ENCODE measurements at places on chromosomes 6 and 20. TPM values are rescaled to one million over a fixed set of nuclear protein-coding genes. Genes with fewer than 3 reads are reported as not detected.

TAF4 gene
- total RNA-seq, result 13.2 TPM

CYP39A1 gene
- total RNA-seq, result 2.0 TPM

KCNG1 gene
- not detected for total RNA-seq

VNN1 gene
- 1.8 TPM for total RNA-seq

RBM24 gene
- total RNA-seq, result 6.1 TPM

DNA sequence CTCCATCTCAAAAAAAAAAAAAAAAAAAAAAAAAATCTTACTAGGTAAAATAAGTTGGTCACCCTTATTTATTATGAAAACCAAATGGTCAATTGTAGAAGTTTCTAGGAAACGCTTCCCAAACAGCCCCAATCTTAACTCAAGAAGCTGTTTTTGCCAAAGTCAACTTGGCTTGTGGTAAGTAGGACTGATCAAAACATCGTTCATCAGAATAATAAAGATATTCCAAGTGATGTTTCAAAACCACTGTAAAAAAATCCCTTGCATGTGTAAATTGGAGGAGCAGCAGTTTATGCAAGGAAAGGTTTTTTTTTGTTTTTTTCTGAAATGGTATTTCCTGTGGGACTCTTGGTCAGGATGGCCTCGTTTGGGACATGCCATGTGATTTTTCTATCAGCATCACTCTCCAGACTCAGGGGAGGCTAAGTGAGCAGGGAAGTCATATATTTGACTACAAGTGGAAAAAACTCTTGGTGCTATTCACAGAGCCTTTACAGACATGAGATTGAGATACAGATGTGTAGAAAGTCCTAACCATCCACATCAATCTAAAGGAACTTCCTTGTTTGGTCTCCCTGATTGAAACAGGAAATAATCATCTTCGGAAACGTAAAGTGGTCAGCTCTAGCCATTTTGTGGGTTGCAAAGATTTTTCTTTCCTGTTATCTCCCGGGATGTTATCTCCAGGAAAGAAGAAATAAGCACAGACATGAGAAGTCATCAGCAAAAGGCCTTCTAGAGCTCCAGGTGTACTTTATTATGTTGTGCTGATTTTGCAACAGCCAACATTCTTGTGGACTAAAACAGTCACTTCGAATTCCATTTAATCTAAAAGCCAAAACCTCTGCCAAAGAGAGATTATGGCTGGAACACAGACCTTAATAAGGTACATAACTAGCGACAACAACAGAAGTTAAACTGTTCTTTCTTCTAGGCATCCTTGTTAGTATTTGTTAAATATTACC, 177.8 kb downstream of the EDN1 start:
- H3K27me3 ChIP-seq, result no peaks in the 10 kb centered on the region
- H3K4me1 ChIP-seq, result peaks cover 5% of the 10 kb centered on the region
- H3K4me3 ChIP-seq, result no peak overlapping the region
- no peak overlapping the region for H3K27ac ChIP-seq
- H3K36me3 ChIP-seq, result no peaks in the 10 kb centered on the region

DNA sequence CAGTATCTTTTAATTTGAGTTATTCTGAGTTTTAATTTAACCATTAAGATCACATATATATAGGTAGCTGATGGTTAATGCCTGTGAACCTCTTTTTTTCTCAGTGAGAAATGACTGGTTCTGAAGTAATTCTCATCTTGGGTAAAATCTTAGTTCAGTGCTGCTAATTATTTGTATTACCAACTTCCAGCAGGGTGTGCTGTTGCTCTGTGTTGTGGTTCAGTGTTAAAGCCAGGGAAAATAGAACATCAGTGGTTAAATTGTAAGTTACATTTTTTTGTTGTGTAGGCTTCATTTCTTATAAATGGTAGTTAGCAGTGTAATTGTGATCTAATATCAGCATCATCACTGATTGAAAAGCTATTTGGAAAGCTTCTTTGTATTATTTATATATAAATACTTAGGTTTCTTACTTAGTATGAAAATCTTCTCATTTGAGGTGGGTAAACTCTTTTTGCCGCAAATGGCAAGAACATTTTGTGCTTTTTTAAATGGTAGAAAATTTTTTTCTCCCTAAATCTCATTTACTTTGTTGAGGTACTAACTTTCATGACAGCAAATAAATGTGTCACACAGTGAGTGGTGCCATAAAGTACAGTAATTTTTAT, 43.7 kb downstream of the CDC5L start:
- no peak for DNase-seq
- H3K27me3 ChIP-seq, result no peaks in the 10 kb centered on the region
- H3K27ac ChIP-seq, result no peak overlapping the region
- H3K4me1 ChIP-seq, result peaks cover 3% of the 10 kb centered on the region
- H3K4me3 ChIP-seq, result no peak overlapping the region

- no peaks in the 10 kb centered on the region for H3K36me3 ChIP-seq
- no peaks in the 10 kb centered on the region for H3K27me3 ChIP-seq
- H3K27ac ChIP-seq, result no peak overlapping the region
These were observed 221.6 kb downstream of the OGFRL1 start for GRCh38 chr6:71510057-71510713.

GRCh38 chr20:17108896-17109295, 117.9 kb upstream of the PCSK2 start:
- DNase-seq, result no peak
- H3K27me3 ChIP-seq, result no peaks in the 10 kb centered on the region
- H3K4me3 ChIP-seq, result no peak overlapping the region
- H3K36me3 ChIP-seq, result no peaks in the 10 kb centered on the region

DNA sequence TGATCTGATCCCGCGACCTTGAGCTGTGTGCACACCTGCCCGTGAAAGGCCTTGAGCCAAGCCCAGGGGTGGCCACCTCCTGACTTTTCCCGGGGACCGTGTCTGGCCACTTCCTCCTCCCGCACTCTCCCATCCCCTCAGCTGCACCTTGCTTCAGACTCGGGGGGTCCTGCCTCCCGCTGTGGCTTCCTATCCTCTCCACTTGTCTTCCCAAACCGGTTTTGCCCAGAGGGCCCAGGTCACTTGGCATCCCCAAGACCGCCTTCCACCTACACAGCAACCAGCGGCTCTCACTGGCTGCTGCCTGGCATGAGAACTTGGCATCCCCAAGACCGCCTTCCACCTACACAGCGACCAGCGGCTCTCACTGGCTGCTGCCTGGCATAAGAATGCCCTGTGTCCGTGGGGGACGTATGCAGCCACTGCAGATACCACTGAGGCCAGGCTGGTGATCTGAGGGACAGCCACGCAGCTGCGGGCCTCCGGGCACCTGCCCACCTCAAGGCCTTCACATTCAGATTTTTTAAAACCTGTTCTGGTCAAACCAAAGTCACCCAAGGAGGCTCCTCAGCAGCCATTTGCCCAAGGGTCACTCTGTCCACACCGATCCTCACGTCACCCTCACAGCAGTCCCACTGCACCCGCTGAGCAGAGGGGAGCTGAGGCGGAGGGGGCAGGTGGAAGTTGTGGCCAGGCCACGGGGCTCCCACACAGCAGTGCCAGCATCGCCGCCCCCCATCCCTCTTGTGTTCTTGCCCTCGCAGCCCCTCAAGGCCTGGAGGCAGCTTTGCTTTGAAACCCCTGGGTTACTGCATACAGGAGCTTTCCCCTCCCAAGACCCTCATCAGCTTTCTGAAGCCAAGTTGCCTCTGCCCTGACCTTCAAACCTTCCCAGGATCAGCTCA, 245.5 kb downstream of the TAF4 start:
- H3K36me3 ChIP-seq, result no peaks in the 10 kb centered on the region
- no peak overlapping the region for H3K27ac ChIP-seq
- H3K4me3 ChIP-seq, result no peak overlapping the region
- H3K27me3 ChIP-seq, result no peaks in the 10 kb centered on the region
- no peaks in the 10 kb centered on the region for H3K4me1 ChIP-seq
- DNase-seq, result peak; percentile 32

GRCh38 chr20:63917811-63918210, 22.9 kb downstream of the DNAJC5 start:
- no peak overlapping the region for H3K27ac ChIP-seq
- DNase-seq, result no peak
- no peaks in the 10 kb centered on the region for H3K4me1 ChIP-seq
- H3K4me3 ChIP-seq, result no peak overlapping the region
- no peaks in the 10 kb centered on the region for H3K36me3 ChIP-seq
- H3K27me3 ChIP-seq, result no peaks in the 10 kb centered on the region

DNA sequence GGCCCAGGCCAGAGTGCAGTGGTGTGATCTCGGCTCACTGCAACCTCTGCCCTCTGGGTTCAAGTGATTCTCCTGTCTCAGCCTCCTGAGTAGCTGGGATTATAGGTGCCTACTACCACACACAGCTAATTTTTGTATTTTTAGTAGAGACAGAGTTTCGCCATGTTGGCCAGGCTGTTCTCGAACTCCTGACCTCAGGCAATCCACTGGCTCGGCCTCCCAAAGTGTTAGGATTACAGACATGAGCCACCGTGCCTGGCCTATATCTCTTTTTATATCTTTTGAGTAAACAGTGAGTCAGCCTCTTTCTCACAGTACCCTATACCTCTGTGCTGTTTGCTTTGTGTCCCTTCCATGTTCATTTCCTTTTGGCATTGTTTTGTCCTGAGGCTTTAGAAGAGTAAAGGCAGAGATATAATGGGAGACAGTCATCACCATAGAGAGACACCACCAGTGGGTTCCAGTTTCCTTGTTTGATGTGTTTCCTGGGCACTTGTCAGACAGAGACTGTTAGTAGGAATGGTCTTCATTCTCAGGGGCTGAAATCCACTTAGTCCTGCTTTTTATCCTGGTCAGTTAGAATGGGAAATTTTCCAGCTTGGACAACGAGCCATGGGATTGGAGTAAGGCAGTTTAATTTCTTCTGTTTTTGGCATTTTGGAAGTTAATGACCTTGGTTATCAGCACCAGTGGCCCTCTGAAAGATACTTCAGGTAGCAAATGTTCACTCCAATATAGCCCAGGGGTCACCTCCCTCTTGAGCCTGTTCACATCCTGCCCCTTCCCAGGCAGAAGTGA, 32.2 kb upstream of the ASXL1 start:
- no peak overlapping the region for H3K4me3 ChIP-seq
- no peak overlapping the region for H3K27ac ChIP-seq
- H3K4me1 ChIP-seq, result no peaks in the 10 kb centered on the region
- H3K36me3 ChIP-seq, result peaks cover 2% of the 10 kb centered on the region
- no peaks in the 10 kb centered on the region for H3K27me3 ChIP-seq

DNA sequence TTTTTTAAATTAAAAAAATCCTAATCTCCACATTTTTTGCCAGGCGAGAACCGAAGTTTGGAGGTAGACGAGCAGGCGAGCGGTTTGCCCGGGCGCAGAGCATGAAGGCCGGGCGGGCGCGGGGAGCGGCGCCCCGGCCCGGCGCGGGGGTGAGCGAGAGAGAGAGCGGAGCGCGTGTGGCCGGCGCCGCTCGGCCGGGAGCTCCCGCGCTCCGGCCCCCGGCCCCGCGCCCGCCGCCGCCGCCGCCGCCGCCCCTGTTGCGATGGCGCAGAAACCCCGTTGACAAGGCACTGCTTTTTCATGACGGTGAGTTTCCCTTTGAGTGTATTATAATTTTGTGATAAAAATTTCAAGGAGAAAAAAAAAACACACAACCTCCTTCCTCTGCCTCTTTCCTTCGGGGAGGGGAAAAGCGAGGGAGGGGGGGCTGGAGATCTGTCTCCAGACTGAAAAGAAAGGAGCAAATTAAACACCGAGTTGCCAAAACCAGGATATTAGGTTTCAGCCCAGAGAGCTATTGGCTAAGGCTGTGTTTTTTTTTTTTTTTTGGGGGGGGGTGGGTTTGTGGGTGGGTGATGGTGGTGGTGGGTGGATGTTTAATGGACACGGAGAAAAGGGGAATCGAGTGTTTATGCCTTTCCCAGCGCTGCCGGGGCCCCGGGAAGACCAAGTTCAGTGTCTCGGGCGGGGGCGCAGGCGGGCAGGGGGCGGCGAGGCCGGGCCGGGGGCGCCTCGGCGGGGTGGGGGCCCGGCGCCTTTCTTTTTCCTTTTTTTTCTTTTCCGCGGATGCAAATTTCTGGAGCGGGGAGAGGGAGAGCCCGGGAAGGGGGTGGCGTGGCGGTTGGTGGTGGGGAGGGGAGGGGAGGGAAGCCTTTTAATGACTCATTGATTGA, at the start of gene BICRAL:
Gene BICRAL (plus strand): TSS at position 257 of the 893 bp plus-strand sequence. CDS start 39,971 bp downstream, outside the sequence.
- peak within 1 kb of the TSS; percentile 74 for H3K4me3 ChIP-seq
- peak; percentile 90 for DNase-seq
- peaks cover under 1% of the 10 kb centered on the region for H3K4me1 ChIP-seq
- no peaks in the 10 kb centered on the region for H3K36me3 ChIP-seq

DNA sequence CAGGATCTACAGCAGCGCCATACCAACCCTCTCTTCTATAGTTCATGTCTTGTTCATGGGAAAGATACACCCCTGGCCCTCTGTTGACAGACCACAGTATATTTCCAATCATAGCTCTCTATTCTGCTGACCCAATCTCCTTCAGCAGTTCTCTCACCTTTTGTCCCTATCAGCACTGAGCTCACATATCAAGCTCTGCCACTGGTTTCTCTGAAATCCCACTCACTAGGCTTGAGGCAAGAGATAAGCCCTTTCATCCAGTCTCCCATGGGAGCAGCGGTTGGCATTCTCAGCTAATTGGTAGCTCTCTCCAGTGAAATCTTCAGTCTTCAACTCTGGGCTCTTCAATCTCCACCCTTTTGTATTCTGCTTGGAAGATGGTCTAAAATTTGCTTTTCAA, 313.4 kb downstream of the GJA1 start:
- no peaks in the 10 kb centered on the region for H3K4me1 ChIP-seq
- no peaks in the 10 kb centered on the region for H3K27me3 ChIP-seq
- no peak overlapping the region for H3K4me3 ChIP-seq
- no peaks in the 10 kb centered on the region for H3K36me3 ChIP-seq
- DNase-seq, result no peak

GRCh38 chr20:11261533-11262000, 587.8 kb upstream of the JAG1 start:
- no peak overlapping the region for H3K4me3 ChIP-seq
- DNase-seq, result no peak
- no peaks in the 10 kb centered on the region for H3K4me1 ChIP-seq
- no peaks in the 10 kb centered on the region for H3K36me3 ChIP-seq

DNA sequence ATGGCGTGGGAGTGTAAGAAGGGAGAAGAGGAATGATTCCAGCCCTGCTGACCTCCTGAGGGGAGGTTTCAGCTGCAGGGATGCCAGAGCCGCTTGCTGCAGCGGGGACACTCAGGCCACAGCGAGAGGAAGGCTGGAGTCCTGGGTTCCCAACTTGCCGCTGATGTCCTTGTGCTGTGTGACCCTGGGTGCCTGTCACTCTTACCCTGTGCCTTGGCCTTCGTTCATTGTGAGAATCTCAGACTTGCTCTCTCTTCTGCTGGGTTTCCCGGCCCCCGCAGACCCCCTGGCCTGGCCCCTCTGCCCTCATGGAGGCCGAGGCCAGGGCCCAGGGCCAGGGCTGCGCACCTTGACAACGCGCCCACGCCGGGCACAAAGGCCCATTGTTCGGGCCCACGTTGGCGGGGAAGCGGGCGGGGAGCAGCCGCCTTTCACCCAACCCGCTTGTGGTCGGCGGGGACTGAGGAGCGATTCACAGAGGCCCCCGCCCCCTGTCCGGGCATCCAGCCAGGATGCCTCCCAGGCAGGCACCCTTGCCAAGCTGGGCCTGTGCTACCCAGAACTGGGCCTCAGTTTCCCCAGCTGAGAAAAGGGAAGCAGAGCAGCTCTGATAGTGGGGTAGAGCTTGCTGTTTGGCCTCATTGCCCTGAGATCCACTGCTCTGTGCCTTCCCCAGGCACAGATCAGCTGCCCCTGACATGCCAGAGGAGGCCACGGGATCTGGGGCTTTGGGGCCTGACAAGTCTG, 52.4 kb downstream of the CEBPB start:
- no peaks in the 10 kb centered on the region for H3K27me3 ChIP-seq
- H3K27ac ChIP-seq, result no peak overlapping the region
- no peak for DNase-seq
- no peaks in the 10 kb centered on the region for H3K36me3 ChIP-seq
- H3K4me1 ChIP-seq, result no peaks in the 10 kb centered on the region
